Natural killer cell treated with Interleukin-12 subunit alpha and Interleukin-12 subunit beta and Interleukin-15 and Interleukin-18, amount 100 ng/mL, for 72 hours (primary cell): ENCODE measurements at places on chromosomes 7 and 10. TPM values are rescaled to one million over a fixed set of nuclear protein-coding genes. Genes with fewer than 3 reads are reported as not detected.

ZNF789 gene
- 38.5 TPM for total RNA-seq

MEOX2 gene
- total RNA-seq, result not detected

NPSR1 gene
- total RNA-seq, result not detected

GRCh38 chr10:119871881-119872609 lies 598 bp downstream of the MCMBP start:
- peak; percentile 90 for DNase-seq
